Cortex of kidney (tissue), 1 donor: ENCODE measurements at places on chromosomes 6 and 20.

GRCh38 chr6:106783640-106784566 is 154.5 kb downstream of the QRSL1 start:
- DNase-seq, result no peak

DNA sequence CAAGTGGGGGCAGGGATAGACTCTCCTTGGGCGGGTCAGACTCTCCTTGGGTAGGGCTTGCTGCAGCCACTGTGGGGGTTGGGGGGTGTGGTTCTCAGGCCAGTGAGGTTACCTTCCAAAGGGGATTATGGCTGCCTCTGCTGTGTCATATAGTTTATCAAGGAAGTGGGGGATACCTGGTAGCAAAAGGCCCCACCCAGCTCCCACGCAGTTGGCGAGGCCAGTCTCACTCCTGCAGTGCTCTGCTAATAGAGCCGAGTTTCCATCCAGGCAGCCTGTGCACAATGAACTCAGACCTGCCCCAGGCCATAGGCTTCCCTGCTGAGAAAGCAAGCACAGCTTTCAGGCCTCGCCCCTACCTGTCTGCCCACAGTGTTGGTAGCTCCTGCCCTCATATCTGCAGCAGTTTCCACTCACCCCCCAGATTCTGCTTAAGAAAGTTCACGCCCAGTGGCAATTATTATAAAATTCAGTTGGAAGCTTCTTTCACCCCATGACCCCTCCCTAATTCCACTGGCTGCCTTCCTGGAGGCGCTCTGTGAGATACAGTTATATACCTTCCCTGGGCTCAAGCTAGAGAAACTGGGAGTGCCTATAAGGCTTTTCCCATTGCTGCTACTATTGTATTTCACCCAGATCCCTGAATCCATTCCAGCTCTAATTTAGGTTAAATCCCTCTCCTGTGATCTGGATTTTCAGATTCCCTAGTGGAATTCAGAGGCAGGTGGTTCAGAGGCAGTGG is 56.1 kb downstream of the HDDC2 start:
- DNase-seq, result no peak

DNA sequence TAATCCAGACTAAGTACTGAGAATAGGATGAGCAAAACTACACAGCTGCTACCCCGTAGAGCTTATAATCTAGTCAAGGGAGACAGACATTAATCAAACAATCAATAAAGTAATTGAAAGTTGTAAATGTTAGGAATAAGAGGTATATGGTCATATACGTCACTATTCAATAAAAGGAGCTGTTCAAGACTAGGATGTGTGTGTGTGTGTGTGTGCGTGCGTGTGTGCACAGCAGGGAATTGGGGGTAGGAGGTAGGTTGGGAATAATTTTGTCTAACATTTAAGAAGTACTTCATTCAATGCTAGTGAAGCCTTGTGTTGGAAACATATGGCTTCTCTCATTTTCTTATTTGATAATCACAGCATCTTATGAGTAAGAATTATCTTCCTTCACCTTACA is 41.8 kb downstream of the SESN1 start:
- no peak for DNase-seq

DNA sequence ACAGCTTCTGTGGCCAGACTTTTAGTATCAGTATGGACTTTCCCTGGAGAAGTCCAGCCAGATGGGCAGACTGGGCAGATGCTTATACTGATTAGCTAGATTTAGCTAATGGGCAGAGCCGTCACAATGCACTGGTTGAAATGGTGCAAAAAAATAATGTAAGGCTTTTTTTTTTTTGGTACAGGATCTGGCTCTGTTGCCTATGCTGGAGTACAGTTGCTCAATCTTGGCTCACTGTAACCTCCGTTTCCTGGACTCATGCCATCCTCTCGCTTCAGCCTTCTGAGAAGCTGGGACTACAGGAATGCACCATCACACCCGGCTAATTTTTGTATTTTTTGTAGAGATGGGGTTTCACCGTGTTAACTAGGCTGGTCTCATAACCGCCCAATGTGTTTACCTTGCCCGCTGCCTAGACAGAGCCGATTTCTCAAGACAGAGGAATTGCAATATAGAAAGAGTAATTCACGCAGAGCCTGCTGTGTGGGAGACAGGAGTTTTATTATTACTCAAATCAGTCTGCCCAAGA is 16.4 kb upstream of the KIFC1 start:
- DNase-seq, result no peak

- DNase-seq, result no peak
Measured at GRCh38 chr6:137875058-137875520, 8.0 kb downstream of the TNFAIP3 start.

- DNase-seq, result no peak
Measured at GRCh38 chr6:154292855-154293519, 63.6 kb downstream of the IPCEF1 start.

- no peak for DNase-seq
Measured at GRCh38 chr6:44940367-44940766, 387.8 kb upstream of the RUNX2 start.

- DNase-seq, result no peak
Measured at GRCh38 chr20:35301426-35301825, 9.2 kb upstream of the FAM83C start.

DNA sequence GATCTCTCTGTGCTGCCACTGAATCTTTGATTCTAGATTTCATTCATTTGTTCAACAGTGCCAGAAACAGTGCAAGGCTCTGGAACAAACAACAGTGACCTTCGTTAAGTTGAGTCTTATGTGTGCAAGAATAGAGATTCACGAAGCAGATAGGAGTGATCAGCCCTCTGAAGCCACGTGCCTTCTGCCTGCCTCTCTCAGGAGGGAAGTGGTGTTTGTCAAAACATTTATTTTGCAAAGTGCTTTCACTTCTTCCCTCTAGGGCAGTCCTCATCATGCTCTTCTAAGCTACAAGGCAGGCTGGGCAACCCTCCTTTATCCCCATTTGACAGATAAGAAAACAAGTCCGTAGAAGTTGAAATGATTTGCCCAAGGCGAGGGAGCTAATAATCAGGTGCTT is 204.3 kb downstream of the TFAP2C start:
- no peak for DNase-seq

GRCh38 chr6:111941686-111942330 is 68.6 kb upstream of the FYN start:
- no peak for DNase-seq

- DNase-seq, result no peak
Measured at GRCh38 chr20:57656252-57656820, 36.1 kb upstream of the ZBP1 start.

DNA sequence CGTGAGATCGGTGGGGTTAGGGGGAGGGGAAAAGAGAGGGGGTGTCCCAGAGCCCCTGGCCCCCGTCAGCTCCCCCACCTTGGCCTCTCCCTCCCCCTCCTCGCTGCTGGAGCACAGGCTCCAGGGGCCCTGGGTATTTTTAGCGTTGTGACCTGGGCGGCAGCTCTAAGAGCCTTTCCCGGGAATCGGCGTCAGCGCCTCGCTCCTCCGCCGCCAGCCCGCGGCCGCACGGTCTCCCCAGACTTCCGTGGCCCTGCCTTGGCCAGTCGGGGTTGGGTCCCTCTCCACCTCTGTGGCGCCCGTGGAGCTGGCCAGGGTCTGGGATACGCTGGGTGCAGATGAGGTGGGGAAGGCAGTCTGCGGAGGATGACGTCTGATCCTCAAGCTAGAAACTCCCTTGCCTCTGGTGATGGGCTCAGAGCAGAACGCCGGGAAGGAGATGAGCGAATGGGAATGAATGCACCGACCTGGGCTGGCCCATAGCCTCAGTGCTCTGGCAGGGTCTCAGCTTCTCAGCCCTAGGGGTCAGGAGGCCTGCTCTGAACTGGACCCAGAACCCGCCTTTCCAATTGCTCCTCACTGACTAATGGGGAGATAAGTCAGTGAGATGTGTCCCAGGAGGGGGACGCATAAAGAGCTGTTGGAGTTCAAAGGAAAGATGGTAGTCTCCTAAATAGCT is 883 bp upstream of the DBNDD2 start:
- DNase-seq, result no peak

DNA sequence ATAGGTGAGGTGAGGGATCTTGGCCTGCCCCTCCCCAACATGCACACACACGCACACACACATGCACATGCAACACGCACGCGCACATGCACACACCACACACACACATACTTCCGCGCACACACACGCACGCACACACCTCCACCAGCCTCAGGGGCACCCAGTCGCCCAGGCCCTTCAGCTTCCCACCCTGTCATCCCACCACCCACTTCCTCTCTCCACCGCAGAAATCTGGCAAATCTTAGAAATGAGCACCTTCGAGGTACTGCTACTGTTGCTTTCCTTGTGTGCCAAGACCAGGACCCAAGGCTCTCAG is 1.2 kb downstream of the SPDEF start:
- DNase-seq, result no peak

- no peak for DNase-seq
Measured at GRCh38 chr20:13261460-13262301, 40.6 kb downstream of the ISM1 start.
